ENCODE measurements at places on chromosomes 11 and 22.

- no peak for DNase-seq
These were observed 21.0 kb downstream of the ASCL2 start for GRCh38 chr11:2249189-2249916.

DNA sequence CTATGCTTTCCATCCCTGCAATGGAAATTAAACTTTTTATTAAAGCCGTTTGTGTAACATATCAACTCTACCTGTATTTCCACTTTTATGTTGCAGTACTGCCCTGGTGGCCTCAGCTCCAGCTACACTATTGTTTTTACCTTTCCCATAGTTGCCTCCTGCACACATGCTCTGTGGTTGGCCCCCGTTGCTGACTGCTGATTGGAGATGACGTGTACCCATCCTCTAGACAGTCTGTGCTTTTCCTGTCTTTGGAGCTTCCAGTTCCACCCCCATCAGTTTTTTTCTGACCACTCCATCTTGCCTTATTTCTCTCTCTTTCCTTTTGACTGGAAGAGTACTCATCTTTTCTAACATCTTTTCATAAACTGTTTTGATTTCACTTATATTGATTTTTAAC lies 123.8 kb downstream of the TEAD1 start:
- DNase-seq: no peak

- peak; percentile 58 for DNase-seq
These were observed 55.7 kb upstream of the SORL1-AS1 start for GRCh38 chr11:121508449-121508848.

- no peak for DNase-seq
These were observed 57.7 kb upstream of the ISX start for GRCh38 chr22:35008213-35008612.

GRCh38 chr11:73752216-73752867 lies 8.5 kb downstream of the RAB6A start:
- DNase-seq: no peak

DNA sequence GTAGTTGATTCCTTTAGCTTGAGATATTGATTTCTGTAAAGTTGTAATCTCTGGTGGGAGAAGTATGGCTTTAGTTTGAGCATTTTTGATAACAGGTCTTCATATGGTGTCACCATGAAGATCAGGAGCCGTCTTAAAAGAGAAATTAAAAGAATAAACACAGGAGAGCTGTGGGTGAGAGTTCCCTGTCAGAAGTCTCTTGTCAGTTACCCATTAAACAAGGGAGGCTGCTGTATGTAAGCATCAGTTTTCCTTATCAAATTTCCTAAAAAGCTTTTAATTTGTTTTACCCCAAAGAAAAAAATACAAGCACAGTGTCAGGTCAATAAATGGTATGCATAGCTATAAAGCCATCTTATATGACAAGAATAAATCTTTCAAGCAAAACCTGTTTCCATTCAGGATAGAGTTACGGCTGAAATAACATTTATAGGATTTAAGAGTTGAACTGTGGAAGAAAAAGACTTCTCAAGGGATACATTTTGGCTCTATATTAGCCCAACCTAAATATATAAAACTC lies 767.5 kb downstream of the JRKL start:
- no peak for DNase-seq

DNA sequence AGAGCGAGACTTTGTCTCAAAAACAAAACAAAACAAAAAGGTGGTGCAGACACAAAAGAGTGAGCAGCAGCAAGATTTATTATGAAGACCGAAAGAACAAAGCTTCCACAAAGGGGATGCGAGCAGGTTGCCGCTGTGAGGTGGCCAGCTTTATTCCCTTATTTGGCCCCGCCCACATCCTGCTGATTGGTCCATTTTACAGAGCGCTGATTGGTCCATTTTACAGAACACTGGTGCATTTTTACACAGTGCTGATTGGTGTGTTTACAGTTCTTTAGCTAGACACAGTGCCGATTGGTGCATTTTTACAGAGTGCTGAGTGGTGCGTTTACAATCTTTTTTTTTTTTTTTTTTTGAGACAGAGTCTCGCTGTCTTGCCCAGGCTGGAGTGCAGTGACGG lies 77.4 kb downstream of the CECR2 start:
- no peak for DNase-seq

- no peak for DNase-seq
These were observed 9.9 kb downstream of the GVQW3 start for GRCh38 chr11:76391021-76391420.

GRCh38 chr11:65569164-65569972 lies 909 bp upstream of the ZNRD2 start:
- no peak for DNase-seq

- DNase-seq: peak; percentile 65
These were observed 22.5 kb downstream of the SUN2 start for GRCh38 chr22:38733329-38733723.

GRCh38 chr22:39457198-39457555 lies 365 bp downstream of the MGAT3 start:
- no peak for DNase-seq

DNA sequence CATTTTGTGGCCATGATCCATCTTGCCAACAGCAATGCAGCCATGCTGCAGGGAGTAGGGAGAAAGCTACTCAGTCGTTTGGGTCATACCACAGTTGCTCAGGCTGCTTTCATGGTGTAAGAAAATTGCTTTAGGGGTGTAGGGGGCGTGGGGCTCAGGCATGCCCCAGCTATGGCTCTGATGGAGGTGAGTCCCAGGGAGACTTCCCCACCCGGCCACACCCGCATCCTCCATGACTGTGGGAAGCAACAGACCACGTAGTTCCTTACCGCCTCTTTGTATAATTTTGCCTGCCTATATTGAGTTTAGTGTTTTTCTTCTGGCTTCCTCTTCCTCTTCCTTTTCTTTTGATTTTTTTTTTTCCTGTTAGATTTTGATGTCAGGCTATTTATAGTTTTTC lies 58.8 kb downstream of the SPECC1L start:
- no peak for DNase-seq

DNA sequence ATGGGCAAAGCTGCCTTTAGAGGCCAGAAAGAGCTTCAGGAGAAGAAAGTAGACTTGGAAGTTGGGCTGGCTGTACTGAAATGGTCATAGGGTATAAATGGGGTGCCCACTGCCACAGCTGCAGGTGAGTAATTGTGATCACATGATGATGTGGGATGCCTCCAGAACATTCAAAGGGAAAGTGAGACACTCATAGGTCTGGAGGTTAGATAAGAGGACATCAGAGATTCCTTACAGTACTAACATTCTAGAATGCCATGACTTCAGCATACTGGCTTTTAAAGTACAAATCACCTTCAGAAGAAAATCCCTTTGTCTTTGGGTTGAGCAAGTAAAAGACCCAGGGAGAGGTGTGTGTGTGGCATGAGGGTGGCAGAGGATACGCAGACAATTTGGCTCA lies 419.2 kb downstream of the TENM4 start:
- DNase-seq: no peak

DNA sequence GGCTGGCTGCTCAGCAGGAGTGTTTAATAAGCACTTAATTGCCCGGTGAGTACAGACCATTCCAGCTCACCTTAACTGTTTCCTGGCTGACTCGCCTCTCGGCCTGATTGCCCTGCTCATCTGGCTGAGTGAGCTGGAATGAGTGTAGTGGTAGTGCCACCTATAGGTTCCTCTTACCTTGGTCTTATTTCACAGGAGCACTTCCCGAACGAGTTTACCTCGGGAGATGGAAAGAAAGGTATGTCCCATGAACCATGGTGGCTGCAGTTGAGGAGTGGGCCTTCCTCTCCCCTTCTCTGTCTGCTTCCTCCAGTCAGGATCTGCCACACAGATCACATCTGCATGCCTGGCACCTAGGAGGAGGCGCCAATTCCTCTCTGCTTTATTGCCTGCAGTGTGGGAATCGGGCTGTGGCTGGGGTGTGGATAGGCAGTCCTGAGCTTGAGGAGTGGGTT lies 26.7 kb downstream of the UPB1 start:
- no peak for DNase-seq

GRCh38 chr11:117052196-117053149 lies 45.8 kb downstream of the SIK3 start:
- no peak for DNase-seq

DNA sequence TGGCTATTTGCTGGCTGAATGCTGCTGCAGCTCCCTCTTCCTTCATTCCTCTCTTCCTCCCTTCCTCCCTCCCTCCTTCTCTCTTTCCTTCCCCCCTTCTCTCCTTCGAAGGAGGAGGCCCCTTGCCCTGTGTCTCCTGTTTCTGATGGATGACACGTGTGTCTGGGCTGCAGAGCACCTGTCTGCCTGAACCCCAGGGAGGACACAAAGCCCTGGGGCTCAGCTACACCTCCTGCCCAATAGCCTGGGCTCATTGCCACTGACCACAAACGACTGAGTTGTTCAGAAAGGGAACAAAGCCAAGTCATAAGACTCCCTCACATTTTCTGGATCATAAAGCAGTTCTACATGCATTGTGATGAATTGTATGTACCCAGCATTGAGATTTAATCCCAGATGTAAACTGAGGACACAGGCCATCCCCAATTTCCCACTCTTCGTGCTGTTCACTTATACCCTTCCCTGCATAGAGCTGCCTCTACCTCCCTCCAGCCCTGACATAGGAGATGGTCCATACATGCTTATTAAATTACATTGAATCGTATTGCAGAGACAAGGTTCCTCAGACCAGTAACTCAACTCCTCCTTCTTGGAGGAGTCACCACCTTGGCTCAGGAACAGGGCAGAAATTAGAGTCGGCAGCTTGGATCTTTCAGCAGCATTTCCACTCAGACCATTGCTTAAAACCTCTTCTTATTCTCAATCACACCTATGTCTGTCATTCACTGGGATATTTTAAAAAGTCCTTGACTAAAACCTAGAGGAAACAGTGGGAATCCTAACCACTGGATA lies 1.2 kb downstream of the CSRP3 start:
- no peak for DNase-seq

GRCh38 chr22:39785232-39785631 lies 108.3 kb downstream of the ENTHD1 start:
- no peak for DNase-seq

GRCh38 chr11:92601048-92601447 lies 368.4 kb upstream of the MTNR1B start:
- no peak for DNase-seq

GRCh38 chr22:26767351-26768155 lies 110.2 kb downstream of the MIAT start:
- DNase-seq: no peak

- DNase-seq: peak; percentile 90
These were observed 16.4 kb downstream of the CDKN1C start for GRCh38 chr11:2869134-2869526.

GRCh38 chr11:115488945-115489344 lies 15.3 kb downstream of the CADM1 start:
- no peak for DNase-seq

- DNase-seq: no peak
These were observed 2.4 kb downstream of the JAM3 start for GRCh38 chr11:134071306-134071705.

DNA sequence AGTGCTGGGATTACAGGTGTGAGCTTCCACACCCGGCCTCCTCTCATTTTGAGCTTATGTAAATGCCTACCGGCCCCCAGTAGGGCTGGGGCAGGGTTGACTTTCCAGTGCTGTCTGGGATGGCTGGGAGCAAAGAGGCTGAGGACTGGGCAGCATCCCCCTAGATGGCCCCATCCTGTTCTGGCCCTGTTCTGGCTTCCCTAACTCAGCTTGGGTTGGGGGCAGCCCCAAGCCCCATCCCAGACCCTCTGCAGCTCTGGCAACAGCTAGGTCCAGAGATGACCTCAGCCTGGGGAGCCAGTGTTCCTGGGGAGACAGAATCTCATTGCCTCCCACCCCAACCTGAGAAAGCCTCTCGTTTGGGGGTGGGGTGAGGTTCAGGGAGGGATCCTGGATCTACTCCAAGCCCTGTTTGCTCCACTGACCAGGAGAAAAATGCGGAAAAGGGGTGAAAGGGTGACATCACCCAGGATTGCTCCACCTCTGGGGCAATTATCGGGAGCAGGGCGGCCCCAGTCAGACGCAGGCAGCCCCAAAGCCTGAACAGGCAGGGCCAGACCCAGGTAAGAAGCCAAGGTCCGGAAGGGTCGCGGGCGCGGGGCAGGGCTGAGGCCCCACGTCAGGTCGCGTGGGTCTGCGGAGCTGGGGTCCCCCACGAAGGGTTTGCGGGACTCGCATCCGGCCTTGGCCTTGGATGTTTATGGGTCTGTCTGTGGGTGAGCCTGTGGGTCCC lies at the start of gene PNPLA2:
Gene PNPLA2 (plus strand): TSS at position 519 of the 733 bp plus-strand sequence. CDS start 805 bp downstream, outside the sequence.
- DNase-seq: no peak

DNA sequence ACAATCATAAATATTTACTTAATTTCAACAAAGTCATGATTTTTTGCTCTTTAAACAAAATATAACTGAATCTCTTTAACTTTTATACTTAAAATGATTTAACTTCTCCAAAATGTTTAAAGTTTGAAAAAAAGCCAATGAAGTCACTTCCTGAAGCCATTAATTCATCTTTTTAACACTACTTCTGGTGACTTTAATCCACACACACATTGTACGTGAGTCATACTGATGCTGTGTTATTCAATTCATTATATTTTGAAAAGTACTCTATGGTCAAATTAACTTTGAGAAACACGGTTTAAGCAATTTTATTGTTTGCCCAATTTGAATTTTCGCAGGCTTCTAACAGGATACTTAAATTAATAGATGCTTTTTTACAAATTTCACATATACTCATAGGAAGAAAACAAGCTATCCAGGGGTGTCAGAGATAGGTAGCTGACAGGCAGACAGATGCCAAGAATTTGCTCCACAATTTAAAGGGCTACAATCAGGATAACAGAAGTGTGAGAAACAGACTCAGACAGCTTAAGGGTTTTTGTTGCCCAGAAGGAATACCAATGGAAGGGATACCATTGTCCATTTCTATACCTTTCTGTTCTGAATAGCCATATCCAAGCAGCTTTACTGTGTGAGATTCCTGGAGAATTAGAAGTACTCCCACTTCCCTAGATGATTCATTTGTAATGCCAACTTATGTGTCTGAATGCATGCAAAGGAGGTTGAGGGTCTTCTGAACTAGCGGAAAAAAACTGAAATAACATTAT lies 118.4 kb downstream of the RBFOX2 start:
- DNase-seq: no peak

DNA sequence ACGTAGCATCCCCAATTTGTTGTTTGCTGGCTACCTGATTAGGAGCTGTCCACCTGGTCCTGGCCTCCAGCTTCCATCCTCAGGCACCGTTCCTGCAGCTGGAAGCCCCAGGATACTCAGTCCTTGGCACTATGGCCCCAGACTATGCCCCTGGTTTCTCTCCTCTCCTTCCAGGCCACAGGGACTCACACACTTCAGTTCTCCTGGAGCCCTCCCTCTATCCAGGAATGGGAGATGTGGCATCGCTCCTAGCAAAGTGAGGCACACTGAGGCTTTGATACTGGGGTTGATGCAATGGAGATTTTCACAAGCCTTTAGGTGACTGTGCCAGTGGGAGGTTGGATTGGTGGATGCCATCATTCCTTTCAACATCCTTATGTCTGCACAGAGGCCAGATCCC lies 142.8 kb upstream of the B3GAT1 start:
- DNase-seq: no peak

DNA sequence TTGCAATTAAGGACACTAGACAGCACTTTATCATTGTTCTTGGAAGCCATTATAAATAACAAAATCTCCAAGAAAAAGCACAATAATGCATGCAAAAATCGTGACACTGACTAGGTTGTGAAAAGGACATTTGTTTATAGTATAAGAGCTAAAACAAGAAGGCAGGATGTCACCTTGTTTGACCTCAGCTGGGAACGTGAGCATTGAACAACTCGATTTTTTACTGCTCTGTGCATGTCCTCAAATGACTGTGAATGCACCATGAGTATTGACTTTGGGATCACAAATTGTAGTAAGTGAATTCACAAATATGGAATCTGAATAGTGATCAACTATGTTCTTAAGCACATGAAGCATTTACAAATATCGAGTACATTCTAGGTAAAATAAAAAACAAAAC lies 35.3 kb upstream of the ARHGAP20 start:
- no peak for DNase-seq

Measured in hippocampal formation (tissue), 2 donors.